ENCODE measurements at places on chromosomes 4 and X. TPM values are rescaled to one million over a fixed set of nuclear protein-coding genes. Genes with fewer than 3 reads are reported as not detected.
A peak's percentile ranks its signal among the peaks of the same experiment; 100 is the strongest.

PPA2 gene
- 97.3 TPM for total RNA-seq

GRCh38 chr4:181301735-181302710 is 941.2 kb upstream of the TENM3 start:
- DNase-seq: peak; percentile 0

GRCh38 chr4:75527482-75527881 is 13.2 kb downstream of the THAP6 start:
- DNase-seq: no peak

DNA sequence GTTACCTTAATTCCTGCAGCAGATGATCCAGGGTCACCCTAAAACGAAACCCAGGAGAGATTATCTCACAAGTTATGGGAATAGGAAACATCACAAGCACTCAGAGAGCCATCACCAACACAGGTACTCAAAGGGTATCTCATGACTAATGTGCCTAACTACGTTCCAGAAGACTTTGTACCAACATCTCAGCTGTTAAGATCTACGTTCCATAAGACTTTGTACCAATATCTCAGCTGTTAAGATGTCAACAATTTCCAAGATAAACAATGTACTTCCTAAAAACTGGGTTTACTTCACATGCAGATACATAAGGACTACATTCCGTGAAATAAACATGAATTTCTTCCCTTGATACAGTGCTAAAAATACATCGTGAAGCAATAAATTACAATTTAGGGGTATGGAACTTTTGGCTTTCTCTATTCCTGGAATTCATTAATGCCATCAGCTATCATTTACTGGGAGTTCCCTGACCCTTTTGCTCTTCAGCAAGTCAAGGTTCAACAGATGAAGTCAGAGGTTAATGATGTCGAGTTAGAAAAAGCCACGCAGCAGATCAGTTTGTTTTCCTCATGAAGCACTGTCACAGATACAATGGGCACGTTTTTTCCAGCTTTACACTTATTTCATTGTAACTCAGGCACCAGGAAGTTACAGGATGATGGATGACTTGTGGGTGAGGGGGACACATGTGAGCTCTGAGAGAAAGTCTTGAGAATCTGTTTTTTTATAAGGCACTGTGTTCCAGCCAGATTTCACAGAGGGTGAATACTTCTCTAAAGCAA is 127.0 kb upstream of the ETNPPL start:
- DNase-seq: no peak

DNA sequence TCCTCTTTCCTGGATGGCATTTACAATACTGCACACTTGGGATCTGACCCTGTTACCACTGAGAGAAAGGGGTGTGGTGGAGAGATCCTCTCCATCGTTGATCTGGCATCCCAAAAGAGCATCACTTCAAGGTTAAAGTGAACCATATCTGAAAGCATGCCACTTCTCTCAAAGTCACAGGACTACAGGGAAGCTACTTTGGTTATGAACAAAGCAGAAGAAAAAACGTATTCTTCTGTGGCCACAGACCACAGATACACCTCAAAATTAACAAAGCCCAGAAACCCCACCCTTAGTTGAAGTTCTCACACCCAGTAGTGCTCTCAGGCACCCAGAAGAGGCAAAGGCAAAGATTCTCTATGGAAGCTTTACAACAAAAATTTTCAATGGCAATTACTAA is 108.3 kb downstream of the JADE1 start:
- no peak for DNase-seq

- peak; percentile 91 for DNase-seq
Measured at GRCh38 chrX:108439426-108439942, at the start of gene COL4A5. Gene COL4A5 (plus strand): TSS chrX:108439838. CDS start chrX:108440126, 288 bp downstream.

DNA sequence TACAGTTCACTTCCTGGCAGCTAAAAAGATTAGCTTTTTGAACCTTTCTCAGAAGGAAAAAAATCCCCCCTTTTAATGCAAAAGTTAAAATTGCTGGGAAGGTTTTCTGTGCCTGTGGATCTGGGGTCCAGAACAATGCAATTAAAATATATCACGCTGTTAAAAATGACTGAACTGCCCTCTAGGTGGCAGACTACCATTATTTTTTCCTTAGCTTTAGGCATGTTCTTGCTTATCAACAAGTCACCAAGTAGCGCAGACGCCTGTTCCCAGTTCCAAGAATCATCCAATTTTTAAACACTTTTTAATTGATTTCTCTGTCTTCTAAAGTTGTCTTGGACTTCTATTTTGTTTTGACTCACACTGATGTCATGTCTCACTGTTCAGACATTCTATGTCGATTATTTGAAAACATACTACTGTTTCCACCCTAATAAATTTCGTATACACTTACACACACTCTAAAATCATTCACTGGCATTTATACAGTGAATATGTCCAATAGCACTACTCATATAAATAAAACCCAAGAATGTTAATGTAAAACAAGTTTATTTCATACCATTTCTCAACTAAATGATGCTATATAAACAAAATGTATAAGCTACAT is 661.6 kb downstream of the RAPGEF2 start:
- DNase-seq: peak; percentile 64

DNA sequence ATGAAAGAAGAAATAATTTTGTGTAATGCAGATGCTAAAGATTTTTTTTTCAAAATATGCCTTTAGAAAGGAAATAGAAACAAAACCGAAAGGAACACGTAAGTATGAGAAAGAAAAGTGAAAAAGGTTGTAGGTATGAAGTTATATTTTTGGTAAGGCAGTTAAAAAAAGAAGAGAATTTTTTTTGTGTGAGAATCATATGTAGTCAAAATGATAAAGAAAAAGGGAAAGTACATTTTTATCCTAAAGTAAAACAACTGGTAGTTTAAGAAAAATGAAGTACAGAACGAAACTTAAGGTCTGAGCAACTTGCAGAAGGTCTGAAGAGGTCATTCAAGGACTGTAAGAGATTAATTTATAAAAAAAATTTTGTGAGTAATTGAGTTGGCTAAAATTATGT is 164.0 kb upstream of the TRAM1L1 start:
- no peak for DNase-seq

ADH6 gene
- not detected for total RNA-seq

GRCh38 chr4:95213366-95213765 is 335.4 kb downstream of the UNC5C start:
- no peak for DNase-seq

F8A1 gene
- total RNA-seq: 0.64 TPM

PCSK1N gene
- total RNA-seq: 0.26 TPM

DNA sequence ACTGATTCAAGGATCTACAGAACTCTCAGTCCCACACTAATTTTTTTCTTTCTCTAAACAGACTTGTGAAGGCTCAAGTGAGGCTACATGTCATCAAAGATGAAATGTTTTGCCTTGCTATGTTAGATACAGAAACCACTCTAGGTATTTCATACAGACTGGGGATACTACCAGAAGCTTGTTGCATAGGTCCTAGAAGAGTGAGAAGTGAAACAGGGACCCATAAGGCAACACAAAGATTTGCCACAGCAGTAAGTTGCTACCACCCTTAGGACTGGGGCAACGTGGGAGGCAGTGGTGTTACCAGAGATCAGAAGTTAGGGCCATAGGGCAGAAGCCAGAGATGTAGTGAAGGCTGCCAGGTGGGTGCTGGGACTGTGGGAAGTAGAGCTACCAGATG is 50.7 kb upstream of the MID1IP1 start:
- DNase-seq: no peak

- no peak for DNase-seq
Measured at GRCh38 chr4:122958505-122958904, 36.1 kb upstream of the NUDT6 start.

GRCh38 chrX:153762626-153763173 is 1.3 kb upstream of the PLXNB3 start:
- DNase-seq: no peak

DNA sequence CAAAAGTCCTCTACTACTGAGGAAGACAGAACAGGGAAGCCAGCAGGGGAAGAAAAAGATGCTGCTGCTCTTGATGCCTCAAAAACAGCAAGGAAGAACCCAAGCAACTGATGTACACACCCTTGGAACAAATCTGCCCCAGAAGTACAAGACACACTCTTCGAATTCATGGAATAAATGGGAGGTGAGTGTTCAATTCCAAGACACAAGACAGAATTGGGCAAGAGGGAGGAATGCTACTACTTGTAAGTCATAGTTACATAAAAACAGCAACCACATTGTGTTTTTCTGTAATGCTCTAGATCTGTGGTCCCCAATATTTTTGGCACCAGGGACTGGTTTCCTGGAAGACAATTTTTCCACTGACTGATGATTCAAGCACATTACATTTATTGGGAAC is 58.0 kb upstream of the H2AZ1 start:
- peak; percentile 45 for DNase-seq

- DNase-seq: no peak
Measured at GRCh38 chr4:5921101-5921980, 28.5 kb upstream of the CRMP1 start.

GRCh38 chr4:66574145-66574978 is 904.1 kb upstream of the EPHA5 start:
- no peak for DNase-seq

DMD gene
- 4.0 TPM for total RNA-seq

GRCh38 chr4:75715105-75715799 is 9.1 kb upstream of the USO1 start:
- no peak for DNase-seq

SFRP2 gene
- not detected for total RNA-seq

DNA sequence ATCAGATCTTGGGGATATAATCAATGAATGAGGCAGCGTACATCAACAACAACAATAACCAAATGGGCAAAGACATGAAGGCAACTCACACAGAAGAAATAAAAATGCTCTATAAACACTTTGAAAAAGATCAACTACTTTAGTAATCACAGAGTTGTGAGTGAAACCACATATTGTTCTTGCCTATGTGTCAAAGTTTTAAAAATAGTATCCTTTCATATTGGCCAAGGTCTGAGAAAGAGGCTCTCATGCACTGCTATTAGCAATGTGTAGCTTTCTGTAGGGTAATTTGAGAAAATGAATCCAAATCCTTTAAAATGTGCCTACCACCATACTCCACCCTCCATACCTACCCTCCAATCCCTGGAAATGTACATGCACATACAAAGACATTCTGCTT is 25.0 kb downstream of the COQ2 start:
- DNase-seq: no peak

GRCh38 chr4:42785817-42786216 is 106.7 kb upstream of the GRXCR1 start:
- no peak for DNase-seq

- no peak for DNase-seq
Measured at GRCh38 chr4:40214661-40215418, 18.0 kb downstream of the RHOH start.

VMA21 gene
- 45.8 TPM for total RNA-seq

DNA sequence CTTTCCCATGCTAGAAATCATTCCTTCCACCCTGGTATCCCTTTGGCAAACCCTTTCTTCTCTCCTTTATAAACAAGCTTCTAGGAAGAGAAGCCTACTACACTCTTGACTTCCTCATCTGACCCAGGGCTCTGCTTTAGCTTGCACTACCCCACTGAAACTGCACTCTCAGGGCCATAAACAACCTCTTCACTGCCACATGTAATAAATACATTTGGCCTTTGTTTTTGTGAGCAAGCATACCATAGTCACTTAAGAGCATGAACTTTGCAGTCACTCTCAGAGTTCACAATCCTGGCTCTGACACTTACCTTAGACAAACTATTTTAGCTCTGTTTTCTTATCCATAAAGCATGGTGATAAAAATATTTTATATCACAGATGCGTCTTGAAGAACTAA is 50.7 kb upstream of the USP38 start:
- DNase-seq: no peak

GRCh38 chr4:122156819-122157218 is 4.7 kb downstream of the BLTP1 start:
- peak; percentile 8 for DNase-seq

XAGE1A gene
- total RNA-seq: not detected

TMEM47 gene
- 10.0 TPM for total RNA-seq

- DNase-seq: no peak
Measured at GRCh38 chr4:60799214-60799613, 400.9 kb upstream of the ADGRL3 start.

DNA sequence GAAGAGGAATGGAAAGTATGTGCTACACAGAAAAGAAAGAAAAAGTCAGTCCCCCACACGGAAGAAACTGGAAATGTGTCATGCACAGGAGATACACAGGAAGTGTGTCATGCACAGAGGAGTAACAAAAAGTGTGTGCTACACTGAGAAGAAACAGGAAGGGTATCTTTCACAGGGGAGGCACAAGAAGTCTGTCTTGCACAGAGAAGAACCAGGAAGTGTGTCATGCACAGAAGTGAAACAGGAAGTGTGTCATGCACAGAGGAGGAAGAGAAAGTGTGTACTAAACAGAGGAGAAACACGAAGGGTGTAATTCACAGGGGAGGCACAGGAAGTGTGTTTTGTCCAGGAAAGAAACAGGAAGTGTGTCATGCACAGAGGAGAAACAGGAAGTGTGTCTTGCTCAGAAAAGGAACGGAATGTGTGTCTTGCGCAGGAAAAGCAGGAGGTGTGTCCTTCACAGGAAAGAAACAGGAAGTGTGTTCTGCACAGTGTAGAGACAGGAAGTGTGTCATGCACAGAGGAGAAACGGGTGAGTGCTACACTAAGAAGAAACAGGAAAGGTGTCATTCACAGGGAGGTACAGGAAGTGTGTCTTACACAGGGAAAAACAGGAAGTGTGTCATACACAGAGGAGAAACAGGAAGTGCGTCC is 527.2 kb upstream of the PRKX start:
- no peak for DNase-seq

TIMP1 gene
- total RNA-seq: 32.0 TPM

GRCh38 chr4:856225-856901 is 30.4 kb upstream of the CPLX1 start:
- DNase-seq: no peak

DNA sequence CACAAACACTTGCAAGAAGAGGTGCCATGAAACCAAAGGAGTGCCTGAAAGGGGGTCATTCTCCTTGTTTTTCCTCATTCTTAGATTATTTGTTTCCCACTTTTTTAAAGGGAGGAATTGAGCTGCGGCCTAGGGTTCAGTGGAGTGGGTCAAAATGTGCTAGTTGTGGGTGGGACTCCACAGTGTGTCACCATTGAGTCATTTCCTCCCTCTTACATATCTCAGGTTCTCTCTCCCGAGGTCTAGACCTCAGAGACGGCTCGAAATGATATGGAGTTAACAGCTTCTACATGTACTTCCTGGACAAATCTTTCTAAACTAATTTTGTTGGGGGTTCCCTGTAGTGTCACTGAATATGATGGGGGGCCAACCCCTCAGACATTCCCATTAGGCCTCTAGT is 328.4 kb upstream of the SPANXN1 start:
- DNase-seq: peak; percentile 2

ADH1A gene
- not detected for total RNA-seq

ASB12 gene
- not detected for total RNA-seq

Measured in bronchial epithelial cell (primary cell).